ENCODE measurements at places on chromosomes 5 and 9.

- DNase-seq, result no peak
Observed at GRCh38 chr9:23309800-23310199, 516.2 kb downstream of the ELAVL2 start.

- DNase-seq, result no peak
Observed at GRCh38 chr5:83096660-83097339, 19.5 kb downstream of the XRCC4 start.

DNA sequence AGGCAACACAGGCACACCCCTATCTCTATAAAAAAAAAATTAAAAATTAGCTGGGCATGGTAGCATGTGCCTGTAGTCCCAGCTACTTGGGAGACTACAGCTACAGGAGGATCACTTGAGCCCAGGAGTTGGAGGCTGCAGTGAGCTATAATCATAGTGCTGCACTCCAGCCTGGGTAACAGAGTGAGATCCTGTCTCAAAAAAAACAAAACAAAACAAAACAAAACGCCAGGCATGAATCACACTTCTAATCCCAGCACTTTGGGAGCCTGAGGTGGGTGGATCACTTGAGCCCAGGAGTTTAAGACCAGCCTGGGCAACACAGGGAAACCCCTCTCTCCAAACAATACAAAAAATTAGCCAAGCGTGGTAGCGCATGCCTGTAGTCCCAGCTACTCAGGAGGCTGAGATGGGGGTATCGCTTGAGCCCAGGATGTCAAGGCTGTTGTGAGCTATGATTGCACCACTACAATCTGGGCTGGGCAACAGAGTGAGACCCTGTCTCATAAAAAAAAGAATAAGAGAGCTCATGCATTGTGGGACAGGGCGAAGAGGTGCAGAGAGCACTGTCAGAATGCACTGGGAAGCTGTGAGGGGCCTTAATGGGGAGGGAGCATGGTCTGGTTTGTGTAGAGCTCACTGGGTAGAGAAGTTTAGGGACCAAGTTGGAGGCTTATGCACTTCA lies 8.4 kb upstream of the SAP30L start:
- no peak for DNase-seq

- DNase-seq, result no peak
Observed at GRCh38 chr5:36770125-36770524, 106.4 kb upstream of the NIPBL start.

- DNase-seq, result no peak
Observed at GRCh38 chr5:139342423-139342723, 719 bp downstream of the PAIP2 start.

DNA sequence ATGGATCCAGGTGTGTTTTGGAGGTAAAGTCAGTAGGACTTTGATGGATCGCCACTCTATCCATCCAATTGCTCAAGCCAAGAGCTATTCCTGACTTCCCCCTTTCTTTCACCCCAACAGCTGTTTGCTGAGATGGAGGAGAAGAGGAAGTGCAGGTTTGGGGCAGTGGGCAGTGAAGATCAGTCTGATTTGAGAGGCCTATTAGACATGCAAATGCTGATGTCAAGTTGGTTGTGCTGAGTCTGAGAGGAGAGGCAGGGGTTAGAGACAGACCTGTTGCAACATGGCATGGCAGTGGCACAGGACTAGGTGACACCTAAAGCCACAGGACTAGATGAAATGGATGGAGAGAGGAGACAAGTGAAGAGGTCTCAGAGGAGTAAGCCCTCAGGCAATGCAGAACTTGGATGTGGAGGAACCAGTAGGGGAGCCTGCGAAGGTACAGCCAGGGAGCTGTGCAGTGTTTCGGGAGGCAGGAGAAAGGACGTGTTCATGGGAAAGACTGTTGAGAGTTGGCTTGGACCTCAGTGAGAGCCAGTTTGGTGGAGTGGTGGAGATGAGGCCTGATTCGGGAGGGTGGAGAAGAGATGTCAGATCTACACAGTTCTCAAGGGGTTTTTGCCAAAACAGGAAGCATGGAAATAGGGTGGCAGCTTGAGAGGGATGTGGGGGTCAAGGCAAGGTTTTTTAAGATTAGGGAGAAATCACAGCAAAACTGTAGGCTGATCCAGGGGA lies 175.0 kb downstream of the MACROH2A1 start:
- DNase-seq, result no peak

DNA sequence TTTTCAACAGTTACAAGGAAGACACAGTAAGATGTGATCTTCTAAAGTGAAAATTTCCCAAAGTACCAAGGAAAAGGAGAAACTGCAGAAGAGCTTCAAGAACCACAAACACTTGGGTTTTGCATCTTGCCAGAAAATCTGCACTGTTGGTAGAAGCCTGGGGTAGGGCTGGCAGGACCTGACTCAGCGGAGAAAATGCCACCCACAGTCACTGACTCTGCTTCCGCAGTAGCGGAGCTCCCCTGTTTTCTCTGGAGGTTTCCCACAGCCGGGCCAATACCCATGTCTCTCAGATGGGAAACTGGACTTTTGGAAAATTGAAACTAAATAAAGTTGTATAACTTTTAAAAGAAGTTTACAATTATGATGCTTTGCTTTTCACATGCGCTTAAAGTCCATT lies 104.2 kb downstream of the MEF2C start:
- DNase-seq, result no peak

GRCh38 chr5:178883815-178884430 lies 11.8 kb upstream of the ZFP2 start:
- no peak for DNase-seq

GRCh38 chr9:112836394-112836793 lies 54.3 kb downstream of the SLC46A2 start:
- DNase-seq, result no peak

DNA sequence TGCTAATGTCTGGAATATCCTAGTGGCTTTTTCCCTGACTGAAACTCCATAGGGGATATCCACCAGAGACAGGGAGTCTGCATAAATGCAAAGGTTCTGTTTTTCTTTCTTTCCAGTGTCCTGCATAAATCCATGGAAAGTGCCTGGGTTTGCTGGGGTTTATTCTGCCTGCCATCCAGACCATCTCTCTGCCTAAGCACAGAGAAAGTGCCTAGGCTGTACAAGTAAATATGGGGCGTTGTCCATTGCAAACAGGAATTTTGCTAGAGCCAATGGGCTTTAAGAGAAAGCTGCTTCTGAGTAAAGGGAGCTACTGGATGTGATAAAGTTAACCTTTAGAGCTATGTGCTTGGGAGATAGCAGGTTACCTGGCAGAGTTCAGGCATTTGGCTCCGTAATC lies 407.5 kb downstream of the AGTPBP1 start:
- DNase-seq, result no peak

DNA sequence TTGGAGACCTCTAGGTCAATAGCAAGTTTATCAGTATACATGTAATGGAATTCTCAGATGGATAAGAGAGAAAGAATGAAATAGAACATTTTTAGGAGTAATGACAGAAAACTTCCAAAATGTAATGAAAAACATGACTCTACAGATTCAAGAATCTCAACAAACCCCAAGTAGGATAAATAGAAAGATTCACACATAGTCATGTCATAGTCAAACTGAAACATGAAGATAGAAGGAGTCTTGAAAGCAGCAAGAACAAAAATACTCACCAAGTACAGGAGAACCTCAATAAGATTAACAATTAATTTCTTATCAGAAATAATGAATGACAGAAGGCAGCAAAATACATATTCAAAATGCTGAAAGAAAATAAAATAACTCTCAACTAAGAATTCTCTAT lies 164.5 kb downstream of the SPATA31D1 start:
- no peak for DNase-seq

DNA sequence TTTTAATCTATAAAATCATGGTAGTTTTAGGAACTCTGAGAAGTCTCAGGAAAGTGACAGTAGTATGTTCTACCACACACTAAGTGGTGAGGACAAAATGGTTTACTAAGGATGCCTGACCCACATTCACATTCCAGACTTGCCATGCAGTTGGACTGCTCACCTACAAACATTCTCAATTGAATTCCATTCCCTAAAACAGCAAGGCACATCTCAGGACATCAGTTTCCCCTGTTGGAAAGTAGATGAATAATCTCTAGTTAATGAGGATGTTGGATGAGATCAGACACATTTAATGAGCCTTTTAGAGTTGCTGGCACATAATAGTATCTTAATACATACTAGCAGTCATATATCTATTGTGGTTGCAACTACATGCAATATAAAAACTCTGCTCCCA lies 76.6 kb downstream of the ZNF618 start:
- DNase-seq, result no peak

GRCh38 chr9:110257097-110257841 lies 962 bp upstream of the TXN start:
- DNase-seq, result peak; percentile 20

GRCh38 chr5:144191998-144192397 lies 21.3 kb downstream of the KCTD16 start:
- DNase-seq, result peak; percentile 51

GRCh38 chr9:126207256-126207655 lies 119.4 kb upstream of the MVB12B start:
- no peak for DNase-seq

DNA sequence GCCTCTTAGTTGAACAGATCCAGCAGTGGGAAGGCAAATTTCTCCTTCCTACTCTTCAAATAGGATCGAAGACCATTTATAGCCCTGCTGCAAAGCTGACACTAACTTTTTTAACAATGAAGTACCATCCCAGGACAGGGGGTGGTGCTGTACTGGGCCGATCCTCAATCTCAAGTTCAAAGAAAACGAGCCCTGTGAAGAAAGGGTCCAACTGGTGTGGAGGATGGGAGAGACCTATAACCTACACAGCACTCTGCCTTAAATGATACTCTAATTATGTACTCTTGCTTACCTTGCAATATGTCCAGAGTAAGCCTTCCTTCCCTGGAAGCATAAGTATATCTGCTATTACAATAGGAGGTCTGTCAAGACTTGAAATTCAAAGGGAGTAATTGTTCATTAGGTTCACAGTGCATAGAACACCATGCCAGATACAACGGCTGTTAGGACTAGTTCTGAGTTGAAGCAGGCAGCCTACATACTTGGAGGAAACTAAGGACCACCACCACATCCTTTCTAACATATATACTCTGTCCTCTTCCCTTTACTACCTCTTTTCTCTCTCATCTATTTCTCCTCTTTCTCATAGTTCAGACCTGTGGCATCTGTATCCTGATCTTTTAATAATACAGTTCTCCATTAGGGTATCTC lies 6.2 kb downstream of the ETF1 start:
- no peak for DNase-seq

GRCh38 chr5:89060768-89061167 lies 177.8 kb upstream of the MEF2C start:
- no peak for DNase-seq

DNA sequence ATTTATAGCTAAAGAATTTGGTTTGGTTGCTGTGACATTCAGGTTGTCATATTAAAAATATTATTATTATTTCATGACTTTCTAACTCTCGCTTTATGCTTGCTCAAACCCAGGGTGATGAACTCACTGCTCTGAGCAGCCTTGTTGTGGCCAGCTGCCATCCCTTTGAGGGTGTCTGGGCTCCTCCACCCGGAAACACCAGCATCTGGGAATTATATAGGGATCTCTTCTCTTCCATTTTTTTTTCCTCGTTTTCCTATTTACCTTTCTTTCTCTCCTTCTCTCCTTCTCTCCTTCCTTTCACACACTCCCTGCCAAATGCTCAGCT lies 355.8 kb upstream of the SMARCA2 start:
- DNase-seq, result no peak

Measured in stimulated activated CD4-positive, alpha-beta T cell treated with anti-CD3 and anti-CD28 coated beads, Interleukin-4, amount 100 ng/mL, for 24 hours (primary cell).